PC-9 (cell line): ENCODE measurements at places on chromosomes 4 and X. TPM values are rescaled to one million over a fixed set of nuclear protein-coding genes. Genes with fewer than 3 reads are reported as not detected.

Gene GLRA2
- total RNA-seq: not detected in 2 replicates

Gene SPANXN4
- not detected in 2 replicates for total RNA-seq

Gene TMEM47
- total RNA-seq: not detected in 2 replicates

DNA sequence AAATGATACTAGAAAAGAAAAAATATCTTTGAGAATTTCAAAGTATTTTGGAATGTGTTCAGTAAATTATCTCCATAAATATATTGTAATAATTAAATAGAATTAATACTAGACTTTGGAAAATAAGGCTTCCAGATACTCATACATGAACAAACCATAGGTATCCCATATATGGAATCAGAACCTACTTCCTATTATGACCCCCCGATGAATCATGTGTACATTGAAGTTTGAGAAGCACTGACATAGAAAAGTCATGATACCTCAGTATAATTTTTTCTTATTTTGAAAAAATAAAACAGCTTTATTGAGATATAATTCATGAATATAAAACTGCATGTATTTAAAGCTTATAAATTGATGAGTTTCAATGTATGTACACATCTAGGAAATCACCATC, 27.2 kb upstream of the SMARCA5 start:
- no peak for DNase-seq

DNA sequence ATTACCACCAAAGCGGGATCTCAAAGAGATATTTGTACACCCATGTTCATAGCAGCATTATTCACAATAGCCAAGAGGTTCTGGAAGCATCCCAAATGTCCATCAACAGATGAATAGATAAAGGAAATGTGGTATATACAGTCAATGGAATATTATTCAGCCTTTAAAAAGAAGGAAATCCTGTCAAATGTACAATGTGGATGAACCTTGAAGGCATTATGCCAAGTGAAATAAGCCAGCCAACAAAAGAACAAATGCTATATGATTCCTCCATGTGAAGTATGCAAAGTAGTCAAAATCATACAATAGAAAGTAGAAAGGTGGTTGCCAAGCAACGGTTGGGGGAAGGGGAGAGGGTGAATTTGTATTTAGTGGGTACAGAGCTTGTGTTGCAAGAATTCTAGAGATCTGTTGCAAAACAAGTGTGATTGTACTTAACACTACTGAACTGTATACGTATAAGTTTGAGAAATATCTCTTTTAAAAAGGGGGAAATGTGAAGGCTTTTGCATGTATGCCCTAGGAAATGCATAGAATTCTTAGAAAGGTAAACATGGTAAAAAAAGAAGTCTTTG, 5.0 kb upstream of the ZRSR2 start:
- DNase-seq: no peak

GRCh38 chr4:145181091-145181501, 707 bp upstream of the OTUD4 start:
- DNase-seq: no peak

DNA sequence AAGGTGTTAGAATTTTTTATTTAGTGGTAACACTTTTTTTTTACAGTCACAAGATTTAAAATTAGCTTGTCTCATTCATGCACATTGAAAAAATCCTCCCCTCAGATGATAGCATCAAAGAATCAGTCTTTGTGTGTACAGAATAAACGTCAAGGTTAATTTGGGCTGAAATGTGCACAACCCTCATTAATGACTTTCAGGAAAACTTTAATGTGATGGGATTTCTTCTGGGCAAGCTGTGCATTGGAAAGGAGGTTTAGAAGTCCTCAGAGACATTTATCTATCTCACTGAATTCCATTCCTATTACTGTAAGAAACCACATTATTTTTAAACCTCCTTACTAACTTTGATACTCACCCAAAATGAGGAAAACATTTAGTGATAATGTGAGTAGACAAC, 88.2 kb upstream of the TECRL start:
- no peak for DNase-seq

Gene ARMCX1
- total RNA-seq: 0.15 TPM in 1 of 2 replicates, not detected in the other

Gene PTPN13
- total RNA-seq: 6.9 and 8.3 TPM in 2 replicates
